ENCODE measurements at places on chromosomes 11 and 22. TPM values are rescaled to one million over a fixed set of nuclear protein-coding genes. Genes with fewer than 3 reads are reported as not detected.

DNA sequence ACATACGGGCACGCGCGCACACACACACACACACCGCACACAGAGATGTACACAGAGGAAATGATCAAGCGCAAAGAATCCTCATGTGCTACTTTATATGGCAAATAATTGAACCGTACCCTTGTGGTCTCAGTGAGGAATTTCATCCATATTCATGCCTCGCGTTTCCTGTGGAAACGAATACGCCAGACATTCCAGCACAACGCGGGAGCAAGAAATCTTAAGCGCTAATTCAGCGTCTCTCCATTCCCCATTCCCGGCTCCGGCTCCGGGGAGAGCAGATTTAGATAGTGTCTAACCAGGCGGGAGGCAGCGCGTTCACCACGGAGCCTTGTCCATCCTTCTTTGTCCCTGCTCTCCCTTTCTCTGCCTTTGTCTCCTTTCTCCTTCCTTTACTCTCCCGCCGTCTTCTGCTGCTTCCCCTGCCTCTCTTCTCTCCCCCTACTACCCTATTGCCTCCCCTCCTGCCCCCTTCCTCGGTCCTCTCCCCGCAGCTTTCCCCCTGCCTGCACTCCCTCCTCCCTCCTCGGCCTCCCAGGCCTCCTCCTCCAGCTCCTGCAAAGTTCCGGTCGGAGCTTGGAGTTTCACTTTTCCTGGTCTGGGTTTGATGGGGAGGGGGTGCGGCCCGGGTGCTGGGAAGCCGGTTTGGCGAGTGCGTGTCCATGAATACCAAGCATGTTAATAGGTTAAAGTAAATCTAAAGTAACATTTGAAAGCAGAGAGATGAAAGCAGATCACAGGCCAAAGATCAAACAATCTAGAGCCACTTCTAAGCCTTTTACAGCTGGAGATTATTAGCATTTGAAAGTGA is 579.3 kb downstream of the BUD13 start:
- DNase-seq = peak; percentile 74
- H3K4me3 ChIP-seq = peak overlapping the region; percentile 76
- peak overlapping the region; percentile 88 for H3K27ac ChIP-seq
- H3K36me3 ChIP-seq = no peaks in the 10 kb centered on the region

- no peak overlapping the region for H3K27ac ChIP-seq
- H3K27me3 ChIP-seq = no peaks in the 10 kb centered on the region
- no peak overlapping the region for H3K4me3 ChIP-seq
- DNase-seq = peak; percentile 8
- H3K36me3 ChIP-seq = no peaks in the 10 kb centered on the region
Measured at GRCh38 chr11:67648796-67649613, 1.5 kb downstream of the ACY3 start.

DNA sequence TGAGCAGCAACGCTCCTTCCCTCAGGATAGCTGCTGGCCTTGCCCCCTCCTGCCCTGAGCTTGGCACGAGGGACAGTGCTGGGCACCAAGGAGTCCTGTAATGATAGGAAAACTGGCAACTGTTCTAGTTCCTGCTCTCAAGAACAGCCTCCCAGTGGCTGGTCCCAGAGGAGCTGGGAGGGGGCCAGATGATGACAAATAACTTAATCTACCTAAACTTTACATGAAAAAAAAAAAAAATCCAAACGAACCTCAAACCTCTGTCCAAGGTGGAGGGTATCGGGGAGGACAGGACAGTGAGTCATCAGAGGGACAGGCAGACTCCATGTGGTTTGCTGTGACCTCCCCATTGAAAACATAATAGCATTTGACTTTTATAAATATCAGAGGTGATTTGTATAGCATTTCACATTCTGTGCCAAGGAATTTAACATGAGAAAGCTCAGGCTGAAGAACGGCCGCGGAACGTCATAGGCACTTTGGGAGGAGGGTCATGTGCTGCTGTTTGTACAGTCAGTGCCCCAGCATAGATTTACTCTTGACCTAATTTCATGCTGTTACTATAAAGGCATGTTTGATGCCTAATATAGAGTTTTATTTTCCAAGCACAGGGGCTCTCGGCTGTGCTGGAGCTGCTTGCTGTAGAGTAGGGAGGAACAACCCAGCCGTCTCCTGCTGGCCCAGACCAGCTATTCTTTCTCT is 98.2 kb upstream of the NNMT start:
- H3K27me3 ChIP-seq = no peaks in the 10 kb centered on the region
- H3K27ac ChIP-seq = no peak overlapping the region
- H3K36me3 ChIP-seq = no peaks in the 10 kb centered on the region
- H3K4me1 ChIP-seq = peaks cover 10% of the 10 kb centered on the region
- H3K4me3 ChIP-seq = no peak overlapping the region
- DNase-seq = no peak

- H3K36me3 ChIP-seq = no peaks in the 10 kb centered on the region
- peak overlapping the region; percentile 80 for H3K4me3 ChIP-seq
- H3K27ac ChIP-seq = no peak overlapping the region
- H3K4me1 ChIP-seq = peaks cover 25% of the 10 kb centered on the region
Measured at GRCh38 chr11:47980907-47981621, 705 bp downstream of the PTPRJ start.

GRCh38 chr11:23856654-23857053 is 640.2 kb upstream of the LUZP2 start:
- H3K27me3 ChIP-seq = no peaks in the 10 kb centered on the region

- H3K4me1 ChIP-seq = peaks cover 31% of the 10 kb centered on the region
- peaks cover 15% of the 10 kb centered on the region for H3K27me3 ChIP-seq
- no peak overlapping the region for H3K27ac ChIP-seq
- no peak overlapping the region for H3K4me3 ChIP-seq
- no peaks in the 10 kb centered on the region for H3K36me3 ChIP-seq
- no peak for DNase-seq
Measured at GRCh38 chr11:70146299-70146698, 56.8 kb upstream of the FADD start.

- H3K4me1 ChIP-seq = no peaks in the 10 kb centered on the region
- no peak overlapping the region for H3K4me3 ChIP-seq
- 0 out of 2 replicates have a peak overlapping the region, but pooled peaks have one; percentile 12 for H3K27ac ChIP-seq
- no peaks in the 10 kb centered on the region for H3K36me3 ChIP-seq
Measured at GRCh38 chr11:125918140-125918840, 14.0 kb downstream of the DDX25 start.

DNA sequence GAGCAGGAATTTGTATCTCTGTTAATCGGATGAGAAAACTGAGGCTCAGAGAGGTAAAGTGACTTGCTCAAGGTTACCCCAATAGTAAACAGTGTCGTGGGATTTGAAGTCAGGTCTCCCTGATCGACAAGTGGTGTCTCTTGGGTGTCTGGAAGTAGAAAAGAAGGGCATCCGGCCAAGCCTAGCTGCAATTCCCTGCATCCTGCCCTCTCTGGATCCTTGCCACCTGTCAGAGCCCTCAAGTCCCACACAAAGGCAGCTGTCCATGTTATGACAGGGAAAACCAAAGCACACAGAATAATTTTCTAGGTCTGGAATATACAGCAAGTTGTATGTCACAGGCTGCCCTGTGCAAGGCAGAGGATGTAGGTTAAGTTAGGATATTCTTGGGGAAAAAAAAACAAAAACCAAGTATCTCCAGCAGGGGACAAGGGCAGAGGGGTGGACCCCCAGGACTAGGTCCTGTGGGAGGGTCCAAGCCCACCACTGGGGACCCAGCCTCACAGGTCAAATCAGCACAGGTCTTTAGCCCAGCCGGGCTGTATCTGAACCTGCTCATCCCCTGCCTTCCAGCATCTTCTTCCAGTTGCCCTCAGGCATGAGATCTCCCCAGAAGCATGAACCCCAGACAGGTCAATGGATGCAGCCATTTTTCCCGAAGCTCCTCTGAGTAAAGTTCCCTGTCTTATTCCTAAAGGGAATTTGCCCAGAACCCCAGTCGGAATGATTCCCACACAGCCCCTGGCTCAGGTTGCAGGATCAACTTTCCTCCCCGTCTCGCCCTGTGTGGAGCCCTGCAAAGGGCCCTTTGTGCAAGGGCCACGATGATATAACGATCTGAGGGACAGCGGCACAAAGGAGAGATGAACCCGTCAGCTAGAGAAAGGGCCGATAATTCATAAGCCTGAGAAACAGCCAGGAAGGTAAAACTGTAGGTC is 15.0 kb downstream of the USH1C start:
- H3K36me3 ChIP-seq = no peaks in the 10 kb centered on the region
- DNase-seq = no peak
- no peaks in the 10 kb centered on the region for H3K27me3 ChIP-seq
- peaks cover 10% of the 10 kb centered on the region for H3K4me1 ChIP-seq

- H3K27me3 ChIP-seq = no peaks in the 10 kb centered on the region
- H3K4me3 ChIP-seq = no peak overlapping the region
- no peaks in the 10 kb centered on the region for H3K36me3 ChIP-seq
Measured at GRCh38 chr11:111532365-111532709, 8.2 kb upstream of the LAYN start.

GRCh38 chr11:69298267-69299022 is 4.5 kb downstream of the MYEOV start:
- H3K27ac ChIP-seq = no peak overlapping the region
- H3K4me3 ChIP-seq = no peak overlapping the region
- no peak for DNase-seq
- peaks cover 11% of the 10 kb centered on the region for H3K4me1 ChIP-seq

- no peak overlapping the region for H3K4me3 ChIP-seq
- no peaks in the 10 kb centered on the region for H3K27me3 ChIP-seq
- H3K36me3 ChIP-seq = peaks cover 57% of the 10 kb centered on the region
- 0 out of 2 replicates have a peak overlapping the region, but pooled peaks have one; percentile 3 for H3K27ac ChIP-seq
- H3K4me1 ChIP-seq = no peaks in the 10 kb centered on the region
- DNase-seq = no peak
Measured at GRCh38 chr22:40967111-40967760, 16.1 kb downstream of the RBX1 start.

GRCh38 chr11:14022251-14022650 is 59.7 kb downstream of the SPON1 start:
- no peak overlapping the region for H3K27ac ChIP-seq
- no peak for DNase-seq
- H3K36me3 ChIP-seq = no peaks in the 10 kb centered on the region

DNA sequence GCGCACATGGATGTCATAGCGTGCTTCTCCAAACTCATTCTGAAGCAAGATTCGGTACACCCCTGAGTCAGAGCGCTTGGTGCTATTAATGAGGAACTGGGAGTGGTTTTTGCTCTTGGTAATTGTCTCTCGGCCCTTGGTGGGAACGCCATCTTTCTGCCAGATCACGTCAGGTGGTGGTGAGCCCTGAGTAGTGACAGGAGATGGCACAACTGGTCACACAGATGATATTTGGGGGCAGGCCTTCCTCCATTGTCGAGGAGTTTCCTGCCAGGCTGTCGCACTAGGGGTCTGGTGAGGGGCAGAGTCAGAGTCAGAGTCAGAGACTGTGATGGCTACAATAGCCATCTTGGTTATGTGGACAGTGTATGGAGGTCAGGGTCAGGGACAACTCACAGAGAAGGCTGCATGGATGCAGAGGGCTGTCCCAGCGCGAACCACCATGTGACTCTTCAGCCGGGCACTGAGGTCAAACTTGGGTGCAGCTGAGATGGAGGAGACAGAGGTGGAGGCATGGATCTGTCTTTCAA is 9.3 kb downstream of the TMEM86A start:
- peaks cover 13% of the 10 kb centered on the region for H3K4me1 ChIP-seq
- H3K36me3 ChIP-seq = no peaks in the 10 kb centered on the region
- peaks cover 63% of the 10 kb centered on the region for H3K27me3 ChIP-seq
- peak overlapping the region; percentile 79 for H3K4me3 ChIP-seq
- no peak overlapping the region for H3K27ac ChIP-seq

- H3K27ac ChIP-seq = no peak overlapping the region
- no peak overlapping the region for H3K4me3 ChIP-seq
- no peaks in the 10 kb centered on the region for H3K27me3 ChIP-seq
- no peak for DNase-seq
Measured at GRCh38 chr11:93694109-93694508, 32.6 kb downstream of the CEP295 start.

GRCh38 chr11:16356057-16356760 is at the start of gene SOX6:
Gene SOX6, minus strand, starts transcription at chr11:16356546. Its CDS starts 15,298 bp downstream, at chr11:16341248.
- peaks cover 19% of the 10 kb centered on the region for H3K4me1 ChIP-seq
- no peaks in the 10 kb centered on the region for H3K36me3 ChIP-seq
- H3K4me3 ChIP-seq = no peak within 1 kb of the TSS
- peaks cover 14% of the 10 kb centered on the region for H3K27me3 ChIP-seq
- H3K27ac ChIP-seq = no peak within 1 kb of the TSS
- DNase-seq = no peak

GRCh38 chr11:117230286-117230961 is 1.4 kb downstream of the PCSK7 start:
- H3K27ac ChIP-seq = peak overlapping the region; percentile 61
- peak overlapping the region; percentile 91 for H3K4me3 ChIP-seq
- DNase-seq = no peak
- peaks cover 5% of the 10 kb centered on the region for H3K36me3 ChIP-seq
- no peaks in the 10 kb centered on the region for H3K27me3 ChIP-seq
- peaks cover 25% of the 10 kb centered on the region for H3K4me1 ChIP-seq

- DNase-seq = peak; percentile 72
- peaks cover 100% of the 10 kb centered on the region for H3K27me3 ChIP-seq
- no peak overlapping the region for H3K27ac ChIP-seq
- no peaks in the 10 kb centered on the region for H3K36me3 ChIP-seq
- peaks cover 37% of the 10 kb centered on the region for H3K4me1 ChIP-seq
- peak overlapping the region; percentile 89 for H3K4me3 ChIP-seq
Measured at GRCh38 chr11:124745835-124746620, 6.0 kb downstream of the VSIG2 start.

- H3K36me3 ChIP-seq = peaks cover 4% of the 10 kb centered on the region
Measured at GRCh38 chr22:36027579-36027934, 1.1 kb downstream of the RBFOX2 start.

- no peak overlapping the region for H3K27ac ChIP-seq
- no peak for DNase-seq
- H3K27me3 ChIP-seq = no peaks in the 10 kb centered on the region
- no peaks in the 10 kb centered on the region for H3K36me3 ChIP-seq
- H3K4me1 ChIP-seq = peaks cover 10% of the 10 kb centered on the region
Measured at GRCh38 chr22:32632512-32633315, 158.1 kb downstream of the FBXO7 start.

DNA sequence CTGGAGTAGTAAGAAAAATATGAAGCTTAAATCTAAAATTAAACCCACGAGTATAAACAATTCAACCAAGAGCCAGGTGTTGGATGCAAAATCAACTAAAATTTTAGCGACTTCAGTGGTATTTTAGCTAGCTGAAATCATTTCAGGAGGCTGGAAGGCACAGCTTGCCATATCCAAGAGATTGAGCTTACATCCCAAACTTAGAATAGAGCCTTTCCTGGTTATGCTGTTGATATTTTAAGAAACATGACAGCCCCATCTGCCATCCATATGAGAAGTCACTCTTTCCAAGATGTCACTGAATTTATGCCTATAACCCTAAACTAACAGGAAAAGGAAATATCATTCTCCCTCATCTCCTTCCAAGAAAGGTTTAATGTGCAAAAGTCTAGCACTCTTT is 334.0 kb downstream of the KCNA4 start:
- no peak for DNase-seq
- no peaks in the 10 kb centered on the region for H3K27me3 ChIP-seq
- H3K4me3 ChIP-seq = no peak overlapping the region

Gene PDE3B
- total RNA-seq = 9.4 TPM

Gene CD248
- total RNA-seq = 2.6 TPM

Gene MAJIN
- total RNA-seq = not detected

Gene SIDT2
- total RNA-seq = 20.9 TPM

Gene SCGB1A1
- total RNA-seq = 1.6 TPM

Gene CHADL
- total RNA-seq = 1.5 TPM

Gene OR51B4
- total RNA-seq = not detected

Gene PAMR1
- 2.3 TPM for total RNA-seq

Gene RFPL1
- not detected for total RNA-seq

Gene ASRGL1
- total RNA-seq = 36.3 TPM

Gene CEP126
- total RNA-seq = 2.4 TPM

Gene C11orf21
- total RNA-seq = not detected

Gene BAIAP2L2
- total RNA-seq = 3.0 TPM

Gene C22orf23
- 0.72 TPM for total RNA-seq
